ENCODE measurements at places on chromosomes 7 and 10.

DNA sequence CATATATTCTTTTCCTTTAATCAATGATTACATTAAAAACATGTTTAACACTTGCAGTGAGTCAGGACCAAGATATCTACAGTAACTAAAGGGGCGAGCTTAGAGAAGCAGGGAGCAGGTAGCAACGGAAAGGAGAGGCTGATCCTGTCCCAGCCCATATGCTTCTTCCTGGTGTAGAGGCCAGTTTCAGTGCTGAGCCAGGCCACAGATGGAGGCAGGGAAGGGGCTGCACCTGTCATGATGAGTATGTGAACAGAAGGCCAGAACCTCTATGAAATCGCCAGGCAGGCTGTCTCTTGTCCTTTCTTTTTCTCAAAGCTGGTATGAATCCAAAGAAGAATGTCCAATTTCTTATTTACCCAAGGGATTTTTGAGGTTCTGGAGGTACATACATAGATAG is 16.3 kb downstream of the REEP3 start:
- no peak for DNase-seq

GRCh38 chr10:132302421-132303310 is 5.1 kb downstream of the STK32C start:
- no peak for DNase-seq

GRCh38 chr10:20093600-20093999 is 277.4 kb downstream of the PLXDC2 start:
- no peak for DNase-seq

GRCh38 chr10:69123306-69123746 is 652 bp upstream of the VPS26A start:
- DNase-seq: no peak

- DNase-seq: no peak
Observed at GRCh38 chr7:75647709-75648438, 90.9 kb downstream of the HIP1 start.

DNA sequence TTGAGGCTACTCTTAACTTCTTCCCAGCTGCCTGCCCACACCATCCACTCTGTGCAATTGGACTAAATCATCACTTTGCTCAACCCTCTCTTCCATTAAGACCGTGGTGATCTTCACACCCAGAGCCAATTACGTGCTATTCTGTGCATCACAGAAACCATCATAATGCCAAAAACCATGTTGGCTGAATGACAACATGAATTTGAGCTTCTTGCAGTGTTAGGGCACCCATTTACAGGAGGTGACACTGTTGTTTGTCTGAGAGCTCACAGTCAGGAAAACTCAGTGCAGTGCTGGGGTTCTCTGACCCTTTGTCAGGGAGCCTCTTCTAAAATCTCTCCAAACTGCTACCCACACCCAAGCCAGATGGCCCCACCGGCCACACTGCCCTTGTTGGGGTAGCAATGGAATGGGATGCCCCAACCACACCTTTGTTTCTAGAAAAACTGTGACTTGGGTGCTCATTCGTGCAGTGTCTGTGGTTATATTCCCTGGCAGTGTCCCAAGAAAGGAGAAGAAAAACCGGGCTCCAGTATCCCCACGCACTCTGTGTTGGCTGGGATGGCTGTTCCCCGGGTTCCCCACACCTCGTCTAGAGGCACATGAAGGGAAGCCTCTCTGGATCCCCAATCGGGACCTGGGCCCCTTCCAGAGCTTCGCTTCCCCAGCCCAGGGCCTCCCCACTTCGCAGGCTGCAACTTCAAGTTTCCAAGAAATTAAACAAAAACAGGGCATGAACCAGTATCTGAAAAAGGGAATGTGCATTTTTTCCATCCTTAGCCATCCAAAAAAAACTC is 2.0 kb upstream of the TNS3 start:
- DNase-seq: no peak

DNA sequence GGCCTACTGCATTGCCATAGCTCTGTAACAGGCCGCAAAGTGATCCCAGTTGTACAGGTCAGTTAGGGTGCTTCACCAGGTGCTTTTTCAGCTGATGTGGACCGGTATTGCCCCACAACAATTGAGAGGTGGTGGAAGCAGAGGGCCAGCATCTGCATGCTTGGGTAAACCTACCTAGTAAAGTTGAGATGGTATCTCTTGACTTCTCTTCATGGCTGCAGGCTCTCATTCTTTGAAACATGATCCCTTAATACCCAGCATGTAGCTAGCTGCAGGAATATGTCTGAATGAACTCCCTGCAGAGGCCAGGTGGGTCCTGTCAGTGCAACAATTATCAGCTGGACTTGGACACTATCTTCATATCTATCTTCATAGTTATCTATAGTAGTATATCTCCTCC is 60.7 kb upstream of the CCDC6 start:
- no peak for DNase-seq

GRCh38 chr7:1358376-1359050 is 100.8 kb downstream of the MICALL2 start:
- no peak for DNase-seq

- no peak for DNase-seq
Observed at GRCh38 chr7:9149499-9150082, 716.2 kb downstream of the NXPH1 start.

DNA sequence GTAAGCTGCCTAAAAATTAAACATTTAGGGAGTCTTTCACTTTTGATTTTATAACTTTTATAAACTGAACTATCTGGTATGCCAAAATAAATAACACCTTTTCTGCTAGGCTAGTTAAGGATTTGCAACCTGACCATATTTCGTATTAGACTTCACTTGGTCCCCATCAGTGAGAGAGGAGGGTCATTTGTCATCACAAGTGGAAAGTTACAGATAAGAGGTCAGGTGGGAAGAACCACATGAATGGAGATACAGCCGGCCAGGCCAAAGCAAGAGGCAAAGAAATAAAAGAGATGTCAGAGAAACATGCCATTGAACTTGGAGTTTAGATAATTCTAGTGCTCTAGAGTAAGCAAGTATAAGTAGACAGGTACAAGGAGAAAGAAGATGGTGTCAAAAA is 44.5 kb upstream of the STMP1 start:
- no peak for DNase-seq

GRCh38 chr10:71694567-71694968 is 25.0 kb downstream of the C10orf105 start:
- no peak for DNase-seq

DNA sequence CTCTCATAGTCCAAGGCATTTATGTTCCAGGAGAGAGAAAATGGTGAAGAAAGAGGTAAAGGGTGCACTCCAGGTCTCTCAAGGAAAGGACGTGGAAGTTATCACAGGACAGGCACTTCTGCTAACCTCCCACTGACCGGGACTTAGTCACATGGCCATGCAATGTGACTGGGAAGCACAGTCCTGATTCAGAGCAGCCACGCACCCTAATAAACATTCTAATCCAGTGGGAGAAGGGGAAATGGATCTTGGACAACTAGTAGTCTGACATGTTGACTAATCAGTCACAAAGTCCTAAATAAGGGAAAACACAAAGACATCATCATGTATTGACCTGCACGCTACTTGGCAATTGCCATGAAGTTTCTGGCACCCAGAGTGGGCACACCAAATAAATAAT is 417.5 kb upstream of the ZMIZ1 start:
- DNase-seq: no peak

- no peak for DNase-seq
Observed at GRCh38 chr10:91319336-91319735, 90.8 kb upstream of the HECTD2 start.

GRCh38 chr7:274266-274665 is 15.7 kb upstream of the FOXL3 start:
- DNase-seq: no peak

GRCh38 chr10:78551184-78552005 is 517.4 kb upstream of the ZMIZ1 start:
- no peak for DNase-seq
